ENCODE measurements at places on chromosomes 12 and 14.

GRCh38 chr12:110782094-110782493, 39.4 kb upstream of the PPP1CC start:
- no peak for DNase-seq

GRCh38 chr12:49505672-49506071, 33.2 kb upstream of the KCNH3 start:
- DNase-seq, result no peak

DNA sequence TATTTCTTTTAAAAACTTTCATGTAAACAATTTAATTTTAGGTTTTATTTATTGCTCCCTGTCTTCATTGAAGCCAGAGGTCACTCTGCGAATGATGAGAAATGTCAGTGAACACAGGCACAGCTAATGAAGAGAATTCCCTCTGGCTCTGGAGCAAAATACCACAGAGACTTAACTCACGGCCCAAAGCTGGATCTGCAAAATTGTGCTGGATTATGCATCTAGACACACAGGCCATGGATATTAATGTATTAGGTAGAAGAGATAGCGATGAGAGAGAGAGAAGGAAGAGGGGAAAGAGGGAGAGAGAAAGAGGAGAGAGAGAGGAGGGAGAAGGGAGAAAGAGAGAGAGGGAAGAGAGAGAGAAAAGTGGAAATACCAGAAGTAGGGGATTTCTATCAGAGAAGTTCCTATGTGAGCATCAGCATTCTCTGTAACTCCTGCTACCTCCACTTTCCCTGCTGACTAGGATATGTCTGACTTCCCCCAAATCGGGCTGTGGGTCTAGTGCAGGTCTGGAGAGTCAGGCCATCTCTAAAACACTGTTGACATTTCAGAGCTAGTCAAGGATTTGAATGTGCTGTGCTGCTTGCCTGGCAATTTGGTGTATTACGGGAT, 3.7 kb downstream of the ARHGDIB start:
- no peak for DNase-seq

- DNase-seq, result no peak
These were observed 90.6 kb upstream of the NUDT4 start for GRCh38 chr12:93287149-93287548.

- no peak for DNase-seq
These were observed 154.4 kb downstream of the LRIG3 start for GRCh38 chr12:58765653-58766512.
